ENCODE measurements at places on chromosomes 2 and 18.
A peak's percentile ranks its signal among the peaks of the same experiment; 100 is the strongest.

DNA sequence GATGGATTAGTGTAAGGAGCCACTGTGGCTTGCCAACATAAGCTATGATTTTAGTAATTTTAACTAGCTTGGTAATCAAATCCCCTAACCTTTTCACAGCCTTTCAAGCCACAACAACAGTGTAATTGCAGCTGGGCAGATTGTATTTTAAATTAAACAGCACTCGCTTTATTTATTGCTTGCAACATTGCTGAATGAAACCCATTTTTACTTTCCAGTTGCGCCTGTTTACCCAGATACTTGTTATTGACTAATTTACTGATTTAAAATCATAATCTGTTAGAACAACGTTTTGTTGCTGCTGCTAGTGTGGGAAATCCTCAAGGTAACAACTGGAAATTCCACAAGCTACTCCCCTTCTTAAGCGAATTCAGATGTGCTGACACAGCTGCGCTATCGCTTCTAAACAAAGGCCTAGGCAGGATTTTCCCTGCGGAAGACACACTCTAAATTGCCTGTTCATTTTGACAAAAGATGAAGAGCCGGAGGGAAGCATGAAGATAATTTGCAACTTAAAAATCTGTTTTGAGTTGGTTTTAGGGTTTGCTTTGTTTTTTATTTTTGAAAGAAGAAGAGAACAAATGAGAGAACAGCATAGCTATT is 283.9 kb downstream of the ALPK2 start:
- DNase-seq: no peak

DNA sequence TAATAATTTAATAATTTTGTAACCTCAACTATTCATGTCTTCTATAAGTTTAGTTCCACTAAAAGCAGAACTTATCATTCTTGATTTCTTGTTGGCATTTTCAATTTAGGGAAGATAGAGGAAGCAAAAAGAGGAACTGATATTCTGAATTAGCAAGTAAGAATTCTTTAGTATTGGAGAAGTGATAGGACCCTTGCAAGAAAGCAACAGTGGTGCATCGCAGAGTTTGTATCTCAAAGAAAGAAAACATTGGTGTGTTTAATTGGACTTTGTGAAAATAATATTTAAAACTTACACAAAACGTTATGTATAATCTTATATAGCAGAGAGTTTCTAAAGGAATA is 36.5 kb upstream of the TNFRSF11A start:
- no peak for DNase-seq

GRCh38 chr2:217517402-217517801 is 485.4 kb downstream of the TNS1 start:
- no peak for DNase-seq

GRCh38 chr18:45856531-45856930 is 31.1 kb downstream of the SIGLEC15 start:
- DNase-seq: no peak

DNA sequence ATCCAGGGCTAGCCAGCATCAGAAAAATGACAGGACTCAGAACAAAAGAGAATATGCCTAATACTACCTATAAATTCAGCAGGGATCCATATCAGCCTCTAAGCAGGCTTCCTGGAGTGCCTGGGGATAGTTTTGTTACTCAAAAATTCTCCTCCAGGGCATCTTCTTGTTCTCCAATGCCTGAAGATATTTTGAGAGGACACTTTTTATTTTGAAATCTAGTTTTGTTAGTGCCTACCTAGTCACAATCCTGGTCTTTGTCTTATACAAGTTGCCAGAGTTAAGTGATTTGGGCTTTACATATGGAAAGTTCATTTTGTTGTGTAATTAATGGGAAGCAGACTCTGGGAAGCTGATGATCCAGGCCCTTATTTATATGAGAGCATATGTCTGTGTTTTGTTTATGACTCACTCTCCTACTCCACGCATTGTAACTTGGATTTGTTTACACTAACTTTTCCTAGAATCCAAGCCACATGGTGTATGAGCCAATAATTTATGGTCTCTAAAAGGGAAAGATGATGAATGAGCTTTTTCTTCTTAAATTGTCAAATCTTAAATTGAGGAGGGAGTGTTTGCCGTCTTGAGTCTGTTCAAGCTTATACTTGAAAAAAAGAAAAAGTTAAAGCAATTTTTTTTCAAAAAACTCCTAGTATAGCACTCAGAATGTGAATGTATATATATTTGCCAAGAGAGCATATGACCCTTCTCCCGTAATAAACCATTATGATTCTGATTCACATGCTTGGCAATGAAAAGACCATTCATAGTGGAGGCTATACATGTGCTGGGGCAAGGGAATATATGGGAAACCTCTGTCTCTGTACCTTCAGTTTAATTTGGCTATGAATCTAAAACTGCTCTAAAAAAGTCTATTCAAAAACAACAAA is 370.3 kb downstream of the SETBP1 start:
- peak; percentile 66 for DNase-seq

DNA sequence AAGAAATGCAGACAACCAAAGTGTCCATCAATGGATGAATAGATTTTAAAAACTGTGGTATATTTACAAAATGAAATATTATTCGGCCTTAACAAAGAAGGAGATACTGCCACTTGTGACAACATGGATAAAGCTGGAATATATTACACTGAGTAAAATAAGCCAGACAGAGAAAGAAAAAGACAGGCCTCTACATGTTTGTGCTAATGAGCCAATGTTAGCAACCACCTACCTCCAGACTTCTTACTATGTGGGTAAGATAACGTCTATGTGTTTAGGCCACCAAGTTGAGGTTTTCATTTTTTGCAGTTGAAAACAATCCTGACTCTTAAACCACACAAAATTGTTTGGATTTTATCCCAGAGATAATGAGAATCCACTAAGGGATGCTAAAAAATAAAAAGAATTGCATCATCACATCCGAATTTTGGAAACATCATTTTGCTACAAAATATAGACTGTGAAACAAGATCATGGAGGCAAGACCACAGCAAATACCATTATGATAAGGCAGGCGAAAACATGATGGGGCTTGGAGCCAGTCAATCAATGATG is 47.0 kb downstream of the EVA1A start:
- DNase-seq: no peak

- no peak for DNase-seq
Observed at GRCh38 chr2:235439959-235440662, 53.7 kb upstream of the AGAP1 start.

- no peak for DNase-seq
Observed at GRCh38 chr2:20247084-20247483, 22.2 kb upstream of the SDC1 start.

DNA sequence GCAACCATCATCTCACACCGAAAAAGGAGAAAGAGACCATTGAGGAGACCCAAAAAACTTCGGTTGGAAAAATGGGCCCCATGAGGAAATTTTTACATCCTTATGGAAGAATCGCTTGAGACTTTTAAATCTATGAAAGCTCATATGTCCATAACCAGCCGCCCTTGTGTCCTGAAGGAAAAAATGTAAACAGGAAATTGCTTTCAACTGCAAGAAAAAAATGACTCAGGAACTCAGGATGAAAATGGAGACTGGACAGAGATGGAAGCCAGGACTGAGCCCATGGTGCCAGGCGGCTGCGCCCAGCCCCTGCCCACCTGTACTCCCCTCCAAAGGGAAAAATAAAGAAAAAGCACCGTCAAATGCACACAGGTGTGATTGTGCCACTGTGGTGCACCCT is 81.5 kb upstream of the SLC66A3 start:
- peak; percentile 63 for DNase-seq

GRCh38 chr2:66673286-66673685 is 238.4 kb downstream of the MEIS1 start:
- DNase-seq: no peak

DNA sequence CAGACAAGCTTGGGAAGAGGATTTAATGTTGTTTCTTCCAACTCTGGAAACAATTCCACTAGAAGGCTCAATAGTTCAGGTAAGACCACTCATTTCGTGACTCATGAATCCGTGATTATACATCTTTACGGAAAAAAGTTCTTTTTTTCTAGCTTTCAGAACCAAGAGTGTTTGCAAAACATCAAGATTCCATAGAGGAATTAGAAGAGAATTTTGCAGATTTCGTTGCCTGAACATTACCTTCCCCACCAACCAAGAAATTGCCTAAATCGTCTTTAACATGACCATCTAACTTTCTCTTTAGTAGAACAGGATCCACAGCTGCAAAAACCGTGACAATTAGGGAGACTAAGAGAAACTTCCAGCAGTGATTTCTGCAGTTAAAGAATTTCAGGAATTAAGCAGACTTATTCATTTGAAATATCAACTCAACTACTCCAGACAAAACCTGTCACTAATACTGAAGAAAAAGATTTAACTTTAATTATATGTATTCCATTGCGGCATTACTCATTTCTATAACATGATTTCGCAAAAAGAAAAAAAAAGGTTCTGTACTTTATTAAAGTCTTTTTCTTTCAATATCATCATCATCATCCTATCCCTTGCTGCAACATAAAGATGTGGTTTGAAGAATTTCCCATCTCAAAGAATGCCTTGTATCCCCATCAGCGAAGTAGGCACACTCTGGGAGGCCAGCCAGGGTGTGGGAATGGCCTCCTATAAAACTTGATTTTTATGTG is 1.9 kb upstream of the NAB1 start:
- DNase-seq: peak; percentile 32

DNA sequence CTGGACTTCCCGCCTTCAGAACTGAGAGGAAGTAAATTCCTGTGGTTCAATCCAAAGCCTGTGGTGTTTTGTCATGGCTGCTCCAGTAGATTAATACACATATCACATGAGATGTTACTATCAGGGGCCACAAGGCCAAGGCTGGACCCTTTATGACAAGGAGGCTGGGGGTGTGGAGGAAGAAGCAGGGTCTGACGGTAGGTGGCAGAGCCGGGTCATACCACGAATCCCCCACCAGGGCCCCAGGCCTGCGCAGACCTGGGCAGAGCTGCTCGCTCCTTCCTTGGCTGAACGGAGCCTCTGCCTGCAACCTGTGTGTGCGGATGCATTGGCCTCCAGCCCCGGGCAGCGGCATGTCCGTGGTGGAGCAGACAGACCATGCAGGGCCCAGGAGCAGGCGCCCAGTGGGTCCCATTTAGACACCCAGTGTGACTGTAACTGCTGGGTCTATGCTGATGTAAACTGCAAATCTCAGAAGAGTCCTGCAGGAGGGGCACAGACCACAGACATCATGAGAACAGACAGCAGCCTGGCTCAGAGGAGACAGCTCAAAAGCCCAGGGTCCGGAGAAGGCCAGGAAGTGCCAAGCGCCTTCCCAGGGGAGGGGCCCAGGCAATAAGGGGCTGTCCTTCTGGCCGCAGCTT is 155.2 kb downstream of the PXDN start:
- DNase-seq: peak; percentile 65

DNA sequence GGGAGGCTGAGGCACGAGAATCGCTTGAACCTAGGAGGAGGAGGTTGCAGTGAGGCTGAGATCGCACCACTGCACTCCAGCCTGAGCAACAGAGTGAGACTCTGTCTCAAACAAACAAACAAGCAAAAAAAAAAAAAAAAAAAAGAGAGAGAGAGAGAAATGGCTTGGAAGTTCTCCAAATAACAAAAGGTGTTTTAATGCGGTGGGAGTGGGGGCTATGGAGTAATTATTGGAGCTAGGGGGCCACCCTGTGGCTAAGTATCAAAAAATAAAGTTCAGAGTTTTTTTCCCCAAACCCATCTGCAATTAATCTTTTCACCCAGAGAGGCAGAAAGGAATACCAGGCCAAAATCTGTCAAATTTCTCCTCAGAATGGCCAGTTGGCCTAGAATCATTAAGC is 23.0 kb upstream of the CEP68 start:
- peak; percentile 59 for DNase-seq

DNA sequence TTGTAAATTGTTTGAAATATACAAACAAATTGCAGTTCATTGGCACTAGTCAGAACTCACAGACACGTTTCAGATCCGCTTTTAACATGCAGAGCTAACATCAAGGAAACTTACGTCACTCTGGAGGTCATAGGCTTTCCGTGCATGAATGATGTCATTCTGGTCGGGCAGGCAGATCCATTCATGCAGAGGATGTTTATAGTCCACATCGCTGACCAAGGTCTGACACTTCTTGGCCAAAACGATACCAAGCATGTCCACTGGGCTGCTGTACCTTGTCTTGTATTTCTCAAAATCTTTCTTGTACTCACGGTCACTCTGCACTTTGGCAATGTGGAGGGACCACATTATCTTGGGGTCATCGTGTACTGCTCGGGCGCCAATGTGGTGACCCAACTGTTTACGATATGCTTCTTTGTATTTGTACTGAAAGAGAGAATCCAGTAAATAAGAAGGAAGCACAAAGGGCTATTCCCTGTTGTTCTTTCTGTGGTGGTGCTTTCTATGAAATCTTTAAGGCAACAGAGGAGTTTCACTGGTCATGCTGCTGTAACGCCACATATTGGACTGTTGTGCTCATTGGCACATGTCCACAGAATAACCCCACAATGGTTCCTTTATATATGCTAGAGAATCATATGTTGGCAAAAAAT is 114.8 kb downstream of the NEB start:
- peak; percentile 38 for DNase-seq

DNA sequence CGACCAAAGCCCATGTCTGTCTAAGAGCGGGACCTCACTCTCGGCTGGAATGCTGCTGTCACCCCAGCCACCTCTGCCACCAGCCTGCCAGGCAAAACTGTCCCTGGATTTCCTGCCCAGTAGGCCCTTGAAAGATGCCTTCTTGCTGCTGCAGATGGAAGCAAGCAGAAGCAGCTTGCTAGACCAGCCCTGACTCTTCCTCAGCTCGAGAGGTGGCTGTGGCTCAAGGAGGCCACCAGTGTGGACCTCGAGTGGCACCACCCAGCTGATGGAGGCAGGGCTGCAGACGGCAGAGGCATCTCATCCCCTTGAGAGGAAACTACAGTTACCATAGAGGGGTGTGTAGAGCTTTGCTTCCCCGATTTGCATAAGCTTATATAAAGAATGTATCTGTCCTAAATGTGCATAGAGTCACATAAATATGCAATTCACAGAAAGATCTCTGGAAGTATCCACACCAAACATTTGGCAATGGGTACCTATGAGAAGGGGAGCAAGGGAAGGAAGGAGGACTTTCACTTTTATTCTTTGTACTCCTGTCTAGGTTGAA is 20.6 kb downstream of the ADCY3 start:
- DNase-seq: no peak

DNA sequence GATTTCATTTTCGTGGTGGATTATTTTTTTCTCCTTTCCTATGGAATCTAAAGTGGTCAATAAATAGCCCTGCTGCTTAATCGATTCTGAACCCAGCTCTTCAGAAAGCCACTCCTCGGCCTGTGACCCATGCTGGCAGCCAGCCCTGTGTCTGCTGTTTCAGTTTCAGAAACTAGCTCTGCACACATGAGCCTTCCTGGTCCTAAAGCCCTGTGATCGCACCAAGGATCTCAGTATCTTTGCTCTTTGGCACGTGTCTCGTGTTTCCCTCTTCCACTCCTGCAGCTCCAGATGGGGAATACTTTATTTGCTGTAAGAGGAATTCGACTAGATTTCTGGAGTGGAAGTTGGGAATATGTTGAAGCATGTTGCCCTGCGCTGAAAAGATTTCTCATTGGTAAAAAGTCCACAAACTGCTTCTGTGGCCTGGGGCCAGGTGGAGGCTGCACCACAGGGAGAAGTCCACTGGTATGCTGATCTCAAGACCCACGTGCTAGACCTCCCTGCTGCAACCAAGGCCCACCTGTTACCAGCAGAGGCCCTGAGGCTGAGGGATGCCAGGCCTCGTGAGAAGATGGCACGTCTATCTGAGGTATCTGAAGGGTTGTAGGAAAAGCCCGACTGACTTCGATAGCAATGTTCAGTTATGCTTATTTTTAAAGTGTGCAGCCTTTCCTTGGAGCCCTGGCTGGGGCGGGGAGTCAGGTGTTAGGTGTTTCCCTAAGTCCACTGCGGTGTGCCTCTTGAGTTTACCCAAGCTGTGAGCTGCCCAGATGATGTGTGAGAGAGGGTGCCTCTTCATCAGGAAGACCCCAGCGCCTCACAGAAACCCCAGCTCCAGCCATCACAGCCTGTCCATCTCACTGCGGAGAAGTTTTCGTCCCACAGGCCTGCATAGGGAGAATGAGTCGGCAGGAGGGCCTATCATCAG is 33.6 kb upstream of the CELF4 start:
- DNase-seq: no peak
